ENCODE measurements at places on chromosomes 2 and 18. TPM values are rescaled to one million over a fixed set of nuclear protein-coding genes. Genes with fewer than 3 reads are reported as not detected.

The SLC39A6 gene
- total RNA-seq = 36.7 TPM

The ERICH2 gene
- not detected for total RNA-seq

The CYTIP gene
- total RNA-seq = not detected

The SPHKAP gene
- total RNA-seq = not detected

The LBX2 gene
- 28.5 TPM for total RNA-seq

The UBR3 gene
- total RNA-seq = 8.6 TPM

The UGT1A7 gene
- total RNA-seq = 39.2 TPM

The FBXO41 gene
- 0.44 TPM for total RNA-seq

The VAMP8 gene
- 3.4 TPM for total RNA-seq

The PRSS56 gene
- total RNA-seq = not detected

The EML6 gene
- total RNA-seq = not detected

The RBM44 gene
- total RNA-seq = 0.03 TPM

The SPATS2L gene
- 34.6 TPM for total RNA-seq

The UGT1A4 gene
- total RNA-seq = 0.10 TPM

The LGALSL gene
- 11.1 TPM for total RNA-seq

The HOXD1 gene
- 2.4 TPM for total RNA-seq

The SERPINB5 gene
- total RNA-seq = 40.1 TPM

The CCDC85A gene
- total RNA-seq = 0.70 TPM

The IL36A gene
- not detected for total RNA-seq

The RAD51AP2 gene
- not detected for total RNA-seq

The IL1F10 gene
- total RNA-seq = not detected

The CDK15 gene
- total RNA-seq = 0.12 TPM

The ZNF396 gene
- total RNA-seq = 2.7 TPM

The RGPD3 gene
- total RNA-seq = 0.03 TPM

The BOLL gene
- not detected for total RNA-seq
